ENCODE measurements at places on chromosomes 1 and 21.

GRCh38 chr1:177526201-177526600 lies 355.4 kb downstream of the BRINP2 start:
- no peak for DNase-seq

- no peak for DNase-seq
Observed at GRCh38 chr1:66415866-66416265, 118.1 kb upstream of the SGIP1 start.

DNA sequence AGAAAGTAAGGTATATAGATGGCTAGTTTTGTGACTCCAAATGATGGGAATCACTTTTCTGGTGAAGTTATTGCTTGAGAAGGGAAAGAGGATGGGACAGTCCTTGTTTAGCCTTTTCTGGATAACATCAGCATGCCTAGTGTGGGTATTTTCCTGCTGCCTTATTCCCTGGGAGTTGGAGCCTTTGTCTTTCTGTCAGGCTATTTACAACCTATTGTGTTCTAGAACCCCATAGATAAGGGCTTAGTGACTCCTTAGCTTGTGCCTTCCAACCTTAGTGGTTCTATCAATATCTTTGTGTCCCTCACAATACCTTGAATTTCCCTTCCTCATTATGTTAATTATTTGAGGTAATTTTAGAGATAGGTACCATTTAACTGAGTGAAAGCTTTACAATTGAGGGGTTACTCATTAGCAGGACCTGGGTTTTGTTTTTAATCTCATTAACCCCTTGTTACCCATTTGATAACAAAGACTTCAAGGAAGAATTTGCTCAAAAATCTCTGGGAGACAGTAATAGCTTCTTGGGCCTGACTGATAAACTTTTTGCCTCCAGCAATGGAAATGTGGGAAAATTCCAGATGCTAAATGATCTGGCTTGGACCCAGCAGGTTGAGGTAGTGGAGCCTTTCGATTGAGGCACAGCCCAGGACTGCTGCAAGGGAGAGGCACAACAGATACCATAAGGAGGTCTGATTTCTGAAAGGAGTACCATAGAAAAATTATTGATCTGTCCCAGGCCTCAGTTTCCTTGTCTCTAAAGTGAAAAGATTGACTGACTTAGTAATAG lies 49.0 kb downstream of the CACHD1 start:
- no peak for DNase-seq

DNA sequence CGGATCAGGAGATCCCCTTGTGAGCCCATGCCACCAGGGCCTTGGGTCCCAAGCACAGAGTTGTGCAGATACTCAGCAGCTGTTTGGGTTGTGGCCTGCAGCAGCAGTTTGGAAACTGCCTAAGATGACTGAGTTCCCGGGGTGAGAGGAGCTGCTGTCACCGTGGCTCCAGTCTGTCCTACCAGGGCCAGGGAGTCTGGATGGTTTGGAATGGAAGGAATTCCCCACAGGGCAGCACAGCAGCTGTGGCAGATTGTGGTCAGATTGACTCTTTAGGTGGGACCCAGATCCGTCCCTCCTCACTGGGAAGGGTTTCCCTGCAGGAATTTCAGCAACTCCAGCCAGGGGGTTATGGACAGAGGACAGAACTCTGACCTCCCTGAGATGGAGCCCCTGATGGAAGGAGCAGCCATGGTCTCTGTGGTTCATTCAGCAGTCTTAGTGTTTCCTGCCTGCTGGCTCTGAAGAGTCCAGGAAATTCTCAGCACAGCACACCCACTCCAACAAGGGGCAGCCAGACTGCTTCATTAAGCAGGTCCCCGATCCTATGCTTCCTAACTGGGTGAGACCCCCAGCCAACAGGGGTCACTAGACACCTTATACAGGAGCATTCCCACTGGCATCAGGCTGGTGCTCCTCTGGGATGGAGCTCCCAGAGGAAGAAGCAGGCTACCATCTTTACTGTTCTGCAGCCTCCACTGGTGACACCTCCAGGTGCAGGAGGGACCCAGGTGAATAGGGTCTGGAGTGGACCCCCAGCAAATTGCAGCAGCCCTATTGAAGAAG lies 51.5 kb upstream of the TNFSF4 start:
- no peak for DNase-seq

DNA sequence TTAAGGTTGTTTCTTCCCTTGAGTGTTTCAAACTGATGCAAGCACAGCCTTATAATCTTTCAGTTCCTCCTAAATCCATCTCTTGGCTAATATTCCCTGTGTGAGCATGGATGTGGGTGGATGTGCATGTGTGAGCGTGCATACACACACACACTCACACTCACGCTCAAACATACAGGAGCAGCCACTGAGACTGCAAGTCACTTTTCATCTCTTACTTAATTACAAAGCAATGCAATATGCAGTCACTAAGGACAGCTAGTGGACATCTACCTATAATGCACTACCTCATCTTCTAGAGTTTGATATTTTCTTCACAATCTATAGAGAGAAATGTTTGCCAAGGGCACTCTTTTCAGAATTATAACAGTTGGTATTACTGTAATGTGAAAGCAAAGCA lies 1.4 kb downstream of the ESRRG start:
- no peak for DNase-seq

DNA sequence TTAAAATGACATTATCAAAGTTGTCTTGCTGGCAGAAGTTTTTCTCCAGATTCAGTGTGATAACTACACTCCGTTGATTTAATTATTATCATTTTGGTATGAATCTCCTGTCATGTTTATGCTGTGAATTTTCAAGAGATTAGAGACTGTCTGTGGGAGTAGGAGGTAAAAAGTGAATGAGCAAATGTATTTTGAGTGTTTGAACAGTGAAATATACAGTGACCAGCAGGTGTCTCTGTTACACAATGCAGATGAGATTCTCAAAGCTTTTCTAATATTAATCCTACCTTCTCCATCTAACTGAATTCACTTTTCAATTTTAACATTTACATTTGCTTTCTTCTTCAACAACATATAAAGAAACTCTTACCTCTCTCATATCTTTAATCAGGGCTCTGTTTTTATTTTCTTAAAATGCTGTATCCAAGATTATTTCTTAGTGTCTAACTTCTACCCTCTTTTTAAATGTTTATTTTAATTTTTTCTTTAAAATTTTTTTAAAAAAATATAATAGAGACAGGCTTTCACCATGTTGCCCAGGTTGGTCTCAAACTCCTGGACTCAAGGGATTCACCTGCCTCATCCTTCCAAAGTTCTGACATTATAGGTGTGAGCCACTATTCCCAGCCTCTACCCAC lies 20.9 kb upstream of the HSPA13 start:
- DNase-seq: no peak

DNA sequence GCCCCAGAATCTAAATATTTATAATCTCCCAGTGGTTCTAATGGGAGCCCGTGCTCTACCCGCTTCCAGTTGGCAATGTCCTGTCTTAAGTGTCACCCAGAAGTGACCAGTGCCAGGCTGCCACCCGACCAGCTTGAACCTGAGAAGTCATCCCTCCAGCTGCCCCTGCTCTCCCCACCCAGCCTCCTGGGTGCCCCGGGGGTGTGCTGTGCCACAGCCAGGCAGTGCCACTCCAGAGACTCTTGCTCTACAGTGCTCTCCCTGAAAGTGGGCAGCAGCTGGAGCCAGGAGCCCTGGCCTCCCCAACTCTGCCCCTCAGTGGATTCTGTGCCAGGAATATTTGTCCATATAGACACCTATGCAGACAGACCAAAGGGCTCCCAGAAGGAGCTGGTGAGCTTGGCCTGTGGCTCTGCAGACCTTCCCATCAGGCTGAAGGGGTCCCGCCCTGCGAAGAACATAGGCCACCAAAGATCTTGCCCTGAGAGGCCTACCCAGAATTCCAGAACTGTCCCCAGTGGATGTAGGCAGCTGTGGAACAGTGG lies 9.0 kb upstream of the EPS8L3 start:
- DNase-seq: no peak

- no peak for DNase-seq
Observed at GRCh38 chr1:94612525-94613204, 71.1 kb upstream of the F3 start.

DNA sequence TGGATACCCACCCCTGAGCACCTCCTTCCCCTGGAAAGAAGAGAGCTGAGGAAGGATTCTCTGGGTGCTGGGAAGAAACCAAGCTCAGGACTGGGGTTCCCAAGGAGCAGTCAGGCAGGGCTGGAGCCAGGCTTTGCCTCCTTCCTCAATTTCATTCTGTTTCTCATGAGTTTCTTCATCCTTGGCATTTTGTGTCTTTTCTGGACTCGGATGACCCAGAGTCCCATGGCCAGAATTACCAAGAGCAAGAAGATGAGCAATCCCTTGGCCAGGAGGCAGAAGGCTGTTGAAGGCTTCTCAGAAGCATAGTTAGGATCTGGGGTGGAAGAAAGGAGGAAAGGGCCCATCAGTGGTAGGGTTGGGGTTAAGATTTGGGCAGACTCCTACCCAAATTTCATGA lies 2.5 kb downstream of the SLAMF9 start:
- no peak for DNase-seq

GRCh38 chr1:16491056-16491675 lies 22.9 kb downstream of the RNU1-1 start:
- DNase-seq: no peak

- DNase-seq: no peak
Observed at GRCh38 chr1:29431138-29431537, 194.8 kb downstream of the PTPRU start.

DNA sequence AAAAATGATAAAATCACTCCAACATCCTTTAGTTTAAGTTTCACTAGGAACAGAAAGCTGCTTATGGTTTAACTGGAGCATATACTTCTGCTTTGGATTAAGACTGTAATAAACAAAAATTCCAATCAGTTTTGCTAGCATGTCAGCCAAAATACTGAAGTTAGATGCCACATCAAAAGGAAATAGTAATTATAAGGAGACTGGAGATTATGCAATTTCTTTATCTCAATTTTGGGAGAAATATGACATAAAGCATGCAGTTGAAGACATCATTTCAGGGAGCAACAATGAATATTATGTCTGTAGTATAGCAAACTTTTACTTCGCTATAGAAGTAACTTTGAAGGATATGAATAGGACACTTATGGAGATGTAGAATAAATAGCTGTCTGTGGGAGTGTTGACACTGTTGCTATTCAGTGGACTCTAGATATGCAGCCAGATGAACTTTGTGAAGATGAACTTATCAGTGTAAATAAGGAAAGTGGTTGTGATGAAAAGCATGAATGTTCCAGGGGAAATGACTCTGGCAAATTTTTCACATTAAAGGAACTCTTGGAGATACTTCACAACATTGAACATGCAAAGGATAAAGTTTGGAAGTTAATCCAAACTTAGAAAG lies 107.8 kb downstream of the RABGAP1L start:
- no peak for DNase-seq

DNA sequence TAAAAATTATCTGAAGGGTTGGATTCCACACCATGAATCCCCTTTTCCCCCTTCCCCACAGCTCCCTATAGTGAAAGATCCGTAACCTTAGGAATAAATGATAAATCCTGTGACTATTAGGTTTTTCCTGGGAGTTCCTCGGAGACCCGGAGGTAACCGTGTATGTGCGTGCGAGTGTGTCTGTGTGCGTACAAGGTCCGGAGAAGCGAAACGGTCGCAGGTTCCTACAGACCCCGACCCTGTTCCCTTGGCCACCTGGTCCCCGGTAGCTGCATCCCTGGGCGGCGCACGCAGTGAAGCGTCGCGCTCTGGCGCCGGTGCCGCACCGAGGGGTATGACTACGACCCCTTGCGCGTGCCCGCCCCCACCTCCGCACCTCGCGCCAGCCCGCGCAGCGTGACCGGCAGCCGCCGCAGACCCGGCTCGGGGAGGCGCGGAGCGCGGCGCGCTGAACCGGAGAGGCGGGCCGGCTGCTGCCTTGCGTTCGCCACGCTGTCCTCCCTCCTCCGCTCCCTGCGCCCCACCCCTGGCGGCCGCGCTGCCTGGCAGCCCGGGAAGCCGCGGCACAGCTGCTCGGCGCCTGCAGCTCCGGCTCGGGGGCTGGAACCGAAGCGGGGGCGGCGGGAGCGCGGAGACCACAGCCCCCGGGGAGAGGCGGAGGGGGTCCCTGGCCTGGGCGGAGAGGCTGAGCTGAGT lies at the start of gene AK5:
AK5 (plus strand) TSS at position 529 of the 696 bp plus-strand sequence. CDS start 295 bp downstream, outside the sequence.
- peak; percentile 61 for DNase-seq

DNA sequence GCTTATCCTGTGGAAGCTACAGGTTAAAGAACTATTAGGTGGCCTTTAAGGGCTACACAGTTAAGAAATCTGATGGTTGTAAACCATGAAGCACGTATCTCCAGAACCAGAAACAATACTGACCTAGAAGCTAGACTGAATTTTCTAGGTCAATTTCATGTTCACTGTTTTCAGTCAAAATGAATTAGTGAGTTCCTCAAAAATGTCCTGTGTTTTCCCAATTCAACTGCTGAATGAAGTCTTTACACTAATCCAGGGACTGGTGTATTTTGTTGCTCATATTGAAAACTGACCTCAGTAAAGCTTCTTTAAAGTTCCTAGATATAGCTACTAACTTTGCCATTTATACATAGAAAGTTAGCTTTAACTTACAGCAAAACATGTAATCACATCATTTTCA lies 6.0 kb downstream of the HNRNPU start:
- no peak for DNase-seq

DNA sequence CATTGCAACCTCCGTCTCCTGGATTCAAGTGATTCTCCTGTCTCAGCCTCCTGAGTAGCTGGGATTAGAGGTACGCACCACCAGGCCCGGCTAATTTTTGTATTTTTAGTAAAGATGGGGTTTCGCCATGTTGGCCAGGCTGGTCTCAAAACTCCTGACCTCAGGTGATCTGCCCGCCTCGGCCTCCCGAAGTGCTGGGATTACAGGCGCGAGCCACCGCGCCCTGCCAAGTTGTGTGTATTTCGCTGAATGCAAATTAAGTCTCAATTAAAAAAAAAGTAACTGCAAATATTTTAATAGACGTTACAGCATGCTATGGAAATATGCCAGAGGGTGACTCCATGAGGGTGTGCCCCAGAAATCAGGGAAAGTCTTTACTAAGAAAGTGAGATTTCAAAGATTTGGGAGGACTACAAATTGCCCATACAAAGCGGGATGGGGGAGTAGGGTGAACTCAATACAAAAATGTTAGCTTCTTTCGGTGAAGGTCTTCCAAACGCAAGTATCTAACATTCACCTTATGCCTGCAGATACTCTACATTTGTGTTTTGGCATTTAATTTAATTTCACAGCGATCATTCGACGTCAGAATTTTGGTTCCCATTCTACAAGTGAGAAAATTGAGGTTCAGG lies 85.6 kb downstream of the NKAIN1 start:
- DNase-seq: no peak

- no peak for DNase-seq
Observed at GRCh38 chr1:7491818-7492173, 279.3 kb upstream of the VAMP3 start.

DNA sequence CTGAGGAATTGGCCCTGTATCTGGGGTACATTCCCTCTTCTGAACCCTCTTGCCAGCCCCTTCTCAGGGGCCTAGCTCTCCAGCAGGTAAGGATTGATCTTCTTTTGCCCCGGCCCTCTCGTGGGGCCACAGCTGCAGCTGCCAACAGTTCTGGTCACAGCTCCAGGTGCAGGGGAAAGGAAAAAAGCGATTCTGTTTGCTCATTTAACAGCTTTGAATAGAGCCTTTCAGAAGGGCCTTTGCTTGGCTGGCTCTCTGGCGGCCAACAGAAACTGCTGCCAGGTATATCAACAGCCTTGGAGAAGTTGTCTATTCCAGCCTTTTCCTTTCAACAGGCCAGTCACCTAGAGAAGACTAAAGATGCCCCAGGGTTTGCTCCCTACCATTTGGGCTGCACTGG lies 16.1 kb upstream of the FMOD start:
- no peak for DNase-seq

- DNase-seq: no peak
Observed at GRCh38 chr1:47645151-47645550, 207.3 kb downstream of the FOXD2 start.

- no peak for DNase-seq
Observed at GRCh38 chr21:16264319-16264718, 534.5 kb downstream of the USP25 start.

- DNase-seq: no peak
Observed at GRCh38 chr1:181768211-181768929, 285.1 kb downstream of the CACNA1E start.
